ENCODE measurements at places on chromosomes 5 and 9.

GRCh38 chr9:19914044-19914443, 125.2 kb upstream of the SLC24A2 start:
- no peak for DNase-seq

- DNase-seq: no peak
Measured at GRCh38 chr9:134285215-134285845, 40.9 kb upstream of the RXRA start.

GRCh38 chr5:66518052-66518451, 78.1 kb upstream of the MAST4 start:
- DNase-seq: no peak

GRCh38 chr9:122135529-122135859, 24.1 kb downstream of the NDUFA8 start:
- DNase-seq: no peak

GRCh38 chr5:137296213-137296781, 202.8 kb downstream of the SPOCK1 start:
- no peak for DNase-seq

GRCh38 chr5:149117970-149118369, 23.3 kb upstream of the ABLIM3 start:
- no peak for DNase-seq

DNA sequence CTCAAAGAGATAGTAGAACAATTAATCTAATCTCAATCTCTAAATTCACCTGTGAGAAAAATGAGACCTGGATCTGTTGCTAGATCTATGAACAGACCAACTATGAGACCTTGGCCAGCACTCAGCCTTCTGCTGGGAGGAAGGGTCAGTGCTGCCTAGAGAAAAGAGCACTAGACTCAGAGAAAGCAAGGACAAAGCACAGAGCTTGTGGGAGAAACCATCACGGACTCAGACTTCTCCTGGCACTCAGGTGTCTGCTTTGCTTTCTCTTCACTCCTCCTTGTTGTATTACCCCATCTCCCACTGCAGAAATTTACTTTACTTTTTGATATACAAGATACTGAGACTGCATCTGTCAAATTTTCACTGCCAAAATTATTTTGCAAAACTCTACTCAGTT, 890.0 kb upstream of the NUDT12 start:
- no peak for DNase-seq
